Endothelial cell of umbilical vein (primary cell): ENCODE measurements at places on chromosomes 2 and 18. TPM values are rescaled to one million over a fixed set of nuclear protein-coding genes. Genes with fewer than 3 reads are reported as not detected.

The DNAJC5G gene
- 0.16 and 0.77 TPM in 2 replicates for total RNA-seq

The SCYGR4 gene
- total RNA-seq = not detected in 2 replicates

The SP100 gene
- 90.6 and 108 TPM in 2 replicates for total RNA-seq

The LHCGR gene
- not detected in 2 replicates for total RNA-seq

The NT5DC4 gene
- not detected in 2 replicates for total RNA-seq

The CAPN13 gene
- total RNA-seq = not detected in 2 replicates

The LOXHD1 gene
- total RNA-seq = not detected in 2 replicates

The C1QL2 gene
- not detected in 2 replicates for total RNA-seq

The TWIST2 gene
- total RNA-seq = 1.2 and 2.3 TPM in 2 replicates

The FAM124B gene
- total RNA-seq = 81.4 and 82.0 TPM in 2 replicates

The EMILIN2 gene
- total RNA-seq = 11.3 and 13.4 TPM in 2 replicates

The CIB4 gene
- not detected in 2 replicates for total RNA-seq

The CNTNAP5 gene
- total RNA-seq = not detected in 2 replicates

The NEU4 gene
- not detected in 2 replicates for total RNA-seq

The TEKT4 gene
- total RNA-seq = not detected in 2 replicates

The LYG1 gene
- 0.35 and 0.55 TPM in 2 replicates for total RNA-seq

The TMEM247 gene
- not detected in 2 replicates for total RNA-seq

The PDCD1 gene
- total RNA-seq = not detected in 2 replicates

The UGT1A4 gene
- total RNA-seq = not detected in 2 replicates

The SAG gene
- total RNA-seq = not detected in 2 replicates

The STRN gene
- 32.6 and 33.4 TPM in 2 replicates for total RNA-seq

The HMSD gene
- not detected in 2 replicates for total RNA-seq

The HOXD1 gene
- total RNA-seq = 10.4 and 14.1 TPM in 2 replicates

The GCG gene
- total RNA-seq = not detected in 2 replicates

The RTP5 gene
- total RNA-seq = not detected in 2 replicates

The ASXL2 gene
- 30.6 and 33.8 TPM in 2 replicates for total RNA-seq

The CXCR1 gene
- not detected in 2 replicates for total RNA-seq

The CCDC68 gene
- total RNA-seq = 1.0 and 2.9 TPM in 2 replicates

The IL1R1 gene
- 2.9 and 5.5 TPM in 2 replicates for total RNA-seq

The ABCB11 gene
- total RNA-seq = 0.44 and 0.58 TPM in 2 replicates

The EVA1A gene
- 59.7 and 66.5 TPM in 2 replicates for total RNA-seq

The HOXD13 gene
- not detected in 2 replicates for total RNA-seq

The MOGAT1 gene
- not detected in 2 replicates for total RNA-seq

The DUSP28 gene
- 2.1 and 2.2 TPM in 2 replicates for total RNA-seq

The SDC1 gene
- 3.5 and 4.0 TPM in 2 replicates for total RNA-seq

The DSEL gene
- total RNA-seq = 4.5 TPM in 2 replicates

The PAX8 gene
- total RNA-seq = 0.22 and 0.28 TPM in 2 replicates

The EVX2 gene
- not detected in 2 replicates for total RNA-seq

The CD8B2 gene
- total RNA-seq = not detected in 2 replicates

The UGT1A5 gene
- not detected in 2 replicates for total RNA-seq
